Femur (tissue), 1 donor: ENCODE measurements at places on chromosomes 6 and 20.

DNA sequence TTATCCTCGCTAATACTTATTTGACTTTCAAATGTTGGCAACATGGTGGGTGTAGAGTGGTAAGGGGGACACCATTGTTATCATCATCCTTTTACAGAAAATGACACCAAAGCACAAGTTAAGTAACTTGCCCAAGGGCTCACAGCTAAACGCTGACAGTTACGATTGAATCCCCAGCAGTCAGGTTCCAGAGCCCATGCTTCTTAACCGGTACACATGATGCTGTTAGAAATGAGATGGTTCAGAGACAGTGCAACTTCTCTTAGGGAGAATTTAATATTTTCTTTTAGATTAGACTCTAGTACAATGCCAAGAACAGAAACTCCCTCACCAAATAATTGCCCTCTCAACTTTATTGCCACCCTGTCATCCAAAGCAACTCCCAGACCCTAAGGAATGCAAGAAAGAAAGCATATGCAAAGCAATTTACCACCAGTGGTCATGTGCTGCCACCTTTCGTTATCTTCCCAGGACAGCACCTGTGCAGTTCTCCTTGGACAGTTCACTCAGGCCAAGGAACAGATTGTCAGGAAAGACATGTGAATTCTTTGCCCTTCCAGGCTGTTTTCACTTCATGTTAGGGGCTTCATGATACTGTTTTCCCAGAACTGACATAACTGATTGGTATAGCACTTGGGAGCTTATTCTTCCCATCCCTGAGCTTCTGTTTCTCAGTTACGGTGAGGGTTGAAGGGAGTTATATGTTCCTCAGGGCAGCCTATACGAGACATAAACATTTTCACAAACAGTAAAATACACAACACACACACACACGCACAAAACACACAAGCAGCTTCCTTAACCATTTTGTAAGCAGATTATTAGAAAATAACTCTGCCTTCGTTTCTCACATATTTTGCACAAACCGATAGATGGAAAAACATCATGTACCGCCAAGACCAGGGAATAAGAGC is 5.1 kb downstream of the HLA-DMA start:
- DNase-seq, result no peak

DNA sequence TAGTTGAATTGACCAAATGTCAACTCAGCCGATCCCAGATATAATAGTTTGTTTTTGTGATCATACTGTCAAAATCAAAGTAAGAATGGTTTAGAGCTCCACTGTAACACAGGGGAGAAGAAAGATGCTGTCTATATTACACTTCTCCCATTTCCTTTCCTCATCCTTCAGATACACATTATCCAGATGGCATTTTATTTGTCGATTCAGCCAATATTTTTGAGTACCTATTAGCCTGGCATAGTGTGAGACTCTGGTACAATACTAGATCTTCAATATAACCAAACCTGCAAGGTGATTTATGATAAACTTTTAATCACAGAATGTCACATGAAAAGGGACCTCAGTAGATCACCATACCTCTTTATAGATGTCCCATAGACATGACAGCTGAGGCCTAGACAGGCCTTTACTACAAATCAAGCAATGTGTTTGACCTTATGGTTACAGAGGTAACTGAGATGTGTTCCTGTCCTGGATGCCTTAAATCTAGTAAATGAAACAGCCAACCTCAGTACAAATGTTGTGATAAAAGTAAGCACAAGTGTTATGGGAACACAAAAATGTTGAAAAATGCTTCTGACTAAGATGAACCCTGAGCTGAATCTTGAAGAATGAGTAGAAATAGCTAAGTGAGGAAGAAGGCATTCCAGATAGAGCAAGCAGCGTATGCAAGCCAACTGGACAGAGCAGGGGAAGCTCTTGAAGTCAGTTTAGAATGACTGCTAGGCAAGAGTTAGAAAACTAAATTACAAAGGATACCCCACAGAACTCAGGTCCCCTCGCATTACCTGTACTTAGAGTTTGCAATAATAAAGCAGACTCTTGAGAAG is 1.9 kb downstream of the FBXO9 start:
- no peak for DNase-seq

- no peak for DNase-seq
Measured at GRCh38 chr6:126475449-126475848, 135.5 kb downstream of the CENPW start.

DNA sequence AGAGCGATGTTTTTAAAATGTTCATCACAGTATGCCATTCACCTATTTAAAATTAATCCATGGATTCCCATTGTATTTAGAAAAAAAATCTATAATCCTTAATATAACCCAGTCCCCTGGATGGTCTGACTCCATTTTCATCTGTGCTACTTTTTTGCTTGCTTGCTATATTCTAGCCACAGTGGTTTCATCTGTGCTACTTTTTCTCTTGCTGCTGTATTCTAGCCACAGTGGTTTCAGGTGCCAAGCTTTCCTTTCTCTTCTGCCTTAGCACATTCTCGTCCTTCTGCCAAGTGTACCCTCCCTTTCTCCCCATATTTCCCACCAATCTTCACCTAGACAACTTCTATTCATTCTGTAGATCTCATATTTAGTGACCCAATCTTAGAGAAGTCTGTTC is 33.3 kb upstream of the SOX4 start:
- no peak for DNase-seq

GRCh38 chr6:37041521-37041920 is 36.1 kb downstream of the FGD2 start:
- DNase-seq, result no peak

DNA sequence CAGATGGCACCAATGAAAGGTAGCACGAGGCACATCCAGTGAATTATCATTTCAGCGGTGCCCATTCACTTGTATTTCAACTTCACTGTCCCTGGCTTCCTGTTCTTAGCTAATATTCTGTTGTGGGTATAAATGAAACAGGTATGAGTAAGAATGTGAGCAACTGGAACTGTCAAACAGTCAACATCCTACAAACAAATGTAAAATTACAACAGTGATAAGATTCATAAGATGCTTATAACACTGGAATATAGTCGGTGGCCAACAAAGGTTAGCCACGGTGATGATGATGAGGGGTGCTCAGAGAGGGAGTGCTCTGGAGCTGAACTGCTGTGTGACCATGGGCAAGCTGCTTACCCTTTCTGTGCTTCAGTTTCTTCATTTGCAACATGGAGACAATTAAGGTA is 74.9 kb upstream of the TOX2 start:
- DNase-seq, result no peak

DNA sequence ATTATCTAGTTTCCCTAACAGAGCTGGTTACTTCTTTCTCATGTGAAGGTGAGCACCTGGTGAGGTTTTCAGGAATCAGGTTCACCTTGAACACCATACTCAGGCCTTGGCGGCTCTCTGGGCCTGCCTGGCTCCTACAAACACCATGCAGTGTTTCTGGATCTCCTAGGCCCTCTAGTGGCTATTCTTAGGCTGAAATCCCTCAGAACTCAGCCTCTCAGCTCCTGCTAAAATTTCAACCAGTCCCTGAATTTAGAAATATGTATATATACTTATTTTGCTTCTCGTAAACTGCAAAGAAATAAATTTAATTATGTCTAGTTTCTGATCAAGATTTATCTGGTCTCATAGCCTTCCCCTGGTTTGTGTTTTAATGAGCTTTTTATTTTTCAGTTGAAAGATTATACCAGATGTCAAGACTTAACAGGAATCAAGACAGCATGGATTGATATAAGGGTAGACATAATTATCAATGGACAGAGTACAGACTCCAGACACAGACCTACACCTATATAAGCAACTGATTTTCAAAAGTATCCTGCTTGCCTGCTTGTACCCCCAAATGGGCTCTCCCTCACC is 55.9 kb downstream of the ANKEF1 start:
- peak; percentile 32 for DNase-seq

DNA sequence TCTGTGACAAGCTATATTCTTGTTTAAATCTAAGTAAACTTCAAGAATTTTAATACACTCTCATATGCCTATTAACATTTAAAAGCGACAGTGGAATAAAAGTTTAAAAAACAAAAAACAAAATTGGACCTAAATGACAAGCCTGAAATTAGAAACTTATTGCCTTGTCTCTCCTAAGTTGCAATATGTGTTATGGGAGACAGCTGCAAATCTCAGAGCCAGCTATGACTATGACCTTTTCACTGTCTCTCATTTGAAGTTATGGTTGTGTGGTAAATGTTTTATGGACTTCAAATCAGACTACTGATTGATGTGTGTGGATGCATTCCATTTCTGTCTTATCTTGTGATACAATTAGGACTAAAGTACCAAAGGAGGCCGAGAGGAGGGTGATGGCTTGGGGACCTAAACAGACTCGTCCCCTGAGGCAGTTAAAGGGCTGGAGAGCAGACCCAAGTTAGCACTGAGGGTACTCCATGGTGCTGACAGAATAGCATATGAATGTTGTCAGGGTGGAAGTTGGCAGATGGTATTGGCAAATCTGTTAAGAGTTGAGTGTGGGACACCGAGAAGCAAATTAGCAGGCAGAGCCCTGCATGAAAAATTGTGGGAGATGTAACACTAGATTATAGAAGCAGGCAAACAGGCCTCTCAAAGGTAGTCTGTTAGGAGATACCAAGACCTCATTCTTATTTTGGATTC is 930.1 kb upstream of the MAN1A1 start:
- no peak for DNase-seq

DNA sequence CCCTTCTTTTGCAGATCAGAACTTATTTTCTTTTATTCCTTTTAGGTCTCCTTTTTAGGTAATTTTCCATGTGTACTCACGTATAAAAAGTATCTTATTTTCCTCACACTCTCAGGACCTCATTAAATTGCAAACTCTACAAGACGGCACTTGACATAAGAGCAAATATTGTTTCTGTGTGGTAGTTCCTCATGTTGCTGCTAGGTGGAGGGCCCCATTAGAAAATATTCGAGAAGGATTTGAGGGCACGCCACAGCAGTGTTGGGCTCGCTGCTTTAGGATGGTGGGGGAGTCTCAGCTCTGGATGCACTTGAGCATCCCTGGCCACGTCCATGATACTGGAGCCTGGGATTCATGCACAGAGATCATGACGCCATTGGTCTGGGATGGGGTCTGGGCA is 64.9 kb upstream of the ZFP64 start:
- no peak for DNase-seq

- no peak for DNase-seq
Measured at GRCh38 chr6:41551086-41551700, 5.0 kb downstream of the FOXP4 start.

DNA sequence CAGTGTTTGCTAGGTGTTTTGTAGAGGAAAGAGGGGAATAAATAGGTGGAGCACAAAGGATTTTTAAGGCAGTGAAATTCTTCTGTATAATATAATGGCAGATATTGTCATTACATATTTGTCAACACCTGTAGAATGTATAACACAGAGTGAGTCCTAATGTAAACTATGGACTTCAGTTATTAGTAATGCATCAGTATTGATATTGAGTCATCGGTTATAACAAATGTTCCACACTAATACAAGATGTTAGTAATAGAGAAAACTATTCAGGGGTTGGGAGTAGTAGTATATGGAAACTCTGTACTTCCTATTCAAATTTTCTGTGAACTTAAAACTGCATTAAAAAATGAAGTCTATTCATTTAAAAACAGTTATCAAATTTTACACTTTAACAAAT is 299.2 kb downstream of the UBE3D start:
- DNase-seq, result no peak

DNA sequence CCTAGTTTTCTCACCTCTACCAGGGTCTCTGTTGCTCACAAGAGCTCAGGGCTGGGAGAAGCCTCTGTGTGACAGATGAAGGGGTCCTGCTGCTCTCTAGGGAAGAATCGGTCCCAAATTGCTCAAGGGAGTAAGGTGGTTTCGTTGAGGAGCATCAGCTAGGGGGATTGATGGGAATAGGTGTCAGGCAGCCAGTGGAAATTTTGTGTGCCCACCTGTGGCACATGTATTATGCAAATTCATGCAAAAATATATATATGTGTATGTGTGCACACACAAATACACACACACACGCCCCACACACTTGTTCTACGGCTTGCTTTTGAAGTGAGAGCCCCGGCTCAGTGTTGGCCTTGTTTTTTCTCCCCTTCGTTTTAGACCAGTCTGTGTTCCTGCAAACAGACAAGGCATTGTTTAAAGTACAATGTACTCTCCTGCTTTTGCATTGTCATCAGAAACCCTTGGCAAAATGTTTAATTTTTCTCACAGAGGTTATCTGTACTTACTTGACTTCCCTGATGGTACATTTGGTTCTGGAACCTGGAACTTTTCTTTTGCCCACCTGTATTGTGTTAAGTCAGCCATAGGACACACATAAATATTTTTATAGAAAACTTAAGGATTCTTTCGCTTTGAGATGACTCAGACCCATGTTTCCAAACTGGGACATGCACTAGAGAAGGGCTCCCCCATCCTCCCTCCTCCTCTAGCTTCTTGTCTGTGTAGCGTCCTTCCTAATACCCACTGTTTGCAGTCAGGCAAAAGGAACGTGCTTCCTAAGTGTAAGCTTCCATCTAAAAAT is 26.7 kb downstream of the FOXO3 start:
- DNase-seq, result no peak

DNA sequence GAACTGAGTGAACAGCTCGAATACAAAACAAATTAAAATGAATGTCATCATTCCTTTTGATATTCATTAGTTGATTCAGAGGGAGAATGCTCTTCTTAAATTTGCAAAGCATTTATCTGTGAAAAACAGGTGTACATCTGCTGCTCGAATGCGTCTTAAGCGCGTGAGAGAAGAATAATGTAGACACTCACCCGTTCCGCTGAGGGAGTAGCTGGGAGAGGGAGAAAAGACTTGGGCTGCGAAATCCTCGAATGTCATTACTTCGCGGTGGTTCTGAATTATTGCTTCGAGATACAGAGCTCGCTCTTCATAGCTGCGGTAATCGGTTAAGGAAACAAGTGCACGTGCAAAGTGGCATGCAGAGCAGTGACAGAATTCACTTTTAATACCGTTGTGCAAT is 43.9 kb downstream of the INSM1 start:
- no peak for DNase-seq

- DNase-seq, result no peak
Measured at GRCh38 chr6:108403236-108403635, 108.4 kb downstream of the AFG1L start.

GRCh38 chr20:62411479-62412193 is 4.6 kb upstream of the CABLES2 start:
- DNase-seq, result no peak

- no peak for DNase-seq
Measured at GRCh38 chr6:150491131-150491810, 108.4 kb upstream of the PLEKHG1 start.

GRCh38 chr6:130412556-130413290 is 46.9 kb downstream of the TMEM200A start:
- no peak for DNase-seq

DNA sequence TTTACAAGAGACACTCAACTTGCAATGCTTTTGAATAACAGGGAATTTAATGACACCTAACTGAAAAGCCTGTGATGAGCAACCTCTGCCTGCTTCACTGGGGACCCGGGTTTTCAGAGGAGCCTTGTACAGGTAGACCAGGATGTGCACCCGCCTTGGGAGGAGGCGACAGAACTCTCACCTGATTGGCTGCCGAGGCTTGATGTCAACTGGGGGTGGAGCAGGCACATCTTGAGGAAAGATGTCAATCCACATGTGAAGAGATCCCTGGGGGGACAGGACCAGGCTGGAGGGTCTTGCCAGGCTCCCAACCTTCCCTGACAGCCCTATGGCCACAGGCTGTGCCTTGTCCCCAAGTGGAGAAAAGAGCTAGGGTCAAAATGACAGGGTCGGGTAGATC is 19.8 kb downstream of the ERGIC3 start:
- DNase-seq, result no peak
